ENCODE measurements at places on chromosomes 1 and 21.

GRCh38 chr1:215970406-215970805 lies 403.3 kb downstream of the KCTD3 start:
- no peak for DNase-seq

GRCh38 chr1:107833061-107833460 lies 131.9 kb downstream of the VAV3 start:
- DNase-seq: no peak

GRCh38 chr21:15754640-15755039 lies 24.9 kb downstream of the USP25 start:
- DNase-seq: peak; percentile 92

- DNase-seq: peak; percentile 78
These were observed 83.4 kb downstream of the ASH1L start for GRCh38 chr1:155479205-155479604.

GRCh38 chr1:24859063-24860010 lies 70.7 kb downstream of the RUNX3 start:
- no peak for DNase-seq

DNA sequence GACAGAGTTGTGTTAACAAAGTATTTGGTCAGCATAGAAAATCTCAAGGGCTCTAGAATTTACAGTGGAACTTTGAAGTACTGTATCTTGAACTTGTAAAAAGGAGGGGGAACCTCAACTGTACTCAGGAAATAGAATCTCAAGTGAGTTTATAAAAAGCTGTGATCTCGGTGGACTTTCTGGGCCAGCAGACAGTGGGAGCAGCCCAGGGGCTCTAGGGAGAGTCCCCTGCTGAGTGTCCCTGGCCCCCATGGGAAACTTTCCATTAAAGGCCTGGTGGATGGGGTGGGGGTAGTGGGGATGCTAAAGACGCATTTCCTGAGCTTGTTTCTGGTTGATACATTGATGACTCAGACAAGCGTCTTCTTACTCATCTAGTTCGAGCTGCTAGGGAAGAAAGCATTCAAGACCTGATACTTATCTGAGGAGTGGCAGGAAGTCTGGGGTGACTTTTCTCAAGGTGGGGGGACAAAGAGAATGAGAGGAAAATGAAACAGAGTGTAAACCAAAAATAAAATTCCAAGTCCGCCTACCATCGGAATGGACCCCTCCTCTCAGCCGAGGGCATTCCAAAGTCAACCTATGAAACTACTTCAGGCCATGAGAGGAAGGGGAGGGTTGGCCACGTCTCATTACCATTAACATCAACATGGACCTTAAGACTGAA lies 65.5 kb downstream of the NID1 start:
- peak; percentile 67 for DNase-seq

DNA sequence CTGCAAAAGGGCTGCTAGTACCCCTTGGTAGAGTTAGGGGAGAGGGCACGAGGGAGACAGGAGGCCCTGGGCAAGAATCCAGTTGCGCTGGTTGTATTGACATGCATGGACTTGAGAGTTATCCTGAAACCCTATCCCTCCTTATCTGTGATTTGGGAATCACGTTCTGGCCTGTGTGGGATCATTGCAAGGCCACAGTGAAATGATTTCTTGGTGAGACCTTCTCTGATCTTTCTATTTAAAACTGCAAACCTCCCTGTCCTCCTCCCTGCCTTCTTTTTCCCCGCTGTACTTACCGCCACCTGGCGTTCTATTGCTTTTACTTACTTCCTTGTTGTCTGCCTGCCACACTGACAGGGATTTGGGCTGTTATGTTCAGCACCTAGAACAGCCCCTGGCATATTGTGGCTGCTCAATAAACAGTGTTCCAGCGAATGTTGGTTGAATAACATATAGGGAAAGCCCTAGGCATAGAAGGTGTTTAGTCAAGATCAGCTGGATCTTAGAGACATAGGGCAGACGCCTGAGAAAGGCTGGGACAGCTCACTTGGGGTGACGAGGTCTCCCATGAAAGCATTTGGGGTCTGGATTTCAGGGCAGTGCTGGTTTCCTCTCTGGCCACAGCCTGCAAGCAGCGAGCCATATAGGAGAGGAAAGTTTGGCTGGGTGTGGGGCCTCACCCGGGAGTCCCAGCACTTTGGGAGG lies 25.6 kb downstream of the ALPL start:
- DNase-seq: peak; percentile 36

GRCh38 chr1:228818928-228819630 lies 83.8 kb downstream of the RHOU start:
- no peak for DNase-seq

DNA sequence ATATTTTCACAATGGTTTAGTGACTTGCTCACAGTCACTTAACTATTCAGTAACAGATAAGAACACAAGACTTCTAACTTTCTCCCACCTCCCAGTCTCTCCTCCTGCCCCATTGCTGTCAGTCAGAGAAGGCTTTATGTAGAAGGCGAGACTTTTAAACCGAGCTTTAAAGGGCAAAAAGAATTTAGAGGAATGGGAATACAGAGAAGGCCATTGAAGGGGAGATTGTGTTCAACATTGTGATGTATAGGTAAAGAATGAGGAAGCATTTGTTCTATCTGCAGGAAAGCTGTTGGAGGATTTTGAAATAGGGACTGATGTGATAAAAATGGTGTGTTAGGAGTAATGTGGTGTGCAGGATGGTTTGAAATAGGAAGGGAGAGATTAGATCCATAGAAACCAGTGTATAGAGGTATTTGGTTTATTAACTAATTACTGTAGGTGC lies 7.3 kb downstream of the POU2F1 start:
- DNase-seq: no peak

GRCh38 chr1:172724765-172725613 lies 66.1 kb downstream of the FASLG start:
- DNase-seq: no peak

DNA sequence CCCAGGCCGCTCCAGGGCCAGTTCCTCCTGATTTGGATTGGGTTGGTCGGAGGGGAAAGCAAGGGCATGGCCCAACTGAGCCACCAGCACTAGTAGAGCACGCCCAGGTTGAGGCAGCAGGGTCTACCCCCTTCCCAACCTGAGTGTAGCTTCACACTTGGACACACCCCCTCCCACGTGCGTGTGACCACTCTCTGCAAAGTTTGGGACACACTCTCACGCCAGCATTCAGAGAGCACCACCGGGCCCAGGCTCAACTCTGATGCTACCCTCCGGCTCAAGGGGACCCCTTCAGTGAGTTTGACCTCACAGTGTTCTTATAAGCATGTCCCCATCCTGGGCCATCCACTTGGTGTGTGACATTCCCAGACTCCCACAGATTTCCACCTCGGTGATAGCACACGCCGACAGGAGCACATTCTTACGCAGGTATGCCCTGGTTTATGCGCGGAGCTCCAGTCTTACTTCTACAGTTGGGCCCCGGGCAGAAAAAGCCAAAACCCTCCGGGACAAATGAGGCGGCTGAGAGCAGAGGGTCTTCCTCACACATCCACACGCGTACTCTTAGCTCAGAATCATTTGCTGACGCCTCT lies 3.0 kb upstream of the DMRTA2 start:
- DNase-seq: no peak

DNA sequence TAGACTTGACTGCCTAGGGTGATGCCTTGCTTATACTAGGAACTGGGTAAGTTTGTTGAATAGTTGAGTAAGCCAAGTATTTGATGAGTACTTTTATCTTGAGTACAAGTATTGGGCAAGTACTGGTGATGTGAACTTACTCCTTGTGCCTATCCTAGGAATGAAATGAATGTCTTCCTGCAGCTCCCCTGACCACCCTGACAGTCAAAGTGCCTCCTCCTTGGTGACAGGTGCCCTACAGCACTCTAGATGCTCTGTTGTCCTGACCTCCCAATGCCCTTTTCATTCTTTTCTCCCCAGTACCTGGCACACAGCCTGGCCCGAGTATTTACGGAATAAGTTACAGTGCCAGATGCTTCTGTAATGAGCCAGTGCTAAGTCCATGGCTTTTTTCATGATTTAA lies 25.5 kb downstream of the PCSK9 start:
- DNase-seq: no peak

DNA sequence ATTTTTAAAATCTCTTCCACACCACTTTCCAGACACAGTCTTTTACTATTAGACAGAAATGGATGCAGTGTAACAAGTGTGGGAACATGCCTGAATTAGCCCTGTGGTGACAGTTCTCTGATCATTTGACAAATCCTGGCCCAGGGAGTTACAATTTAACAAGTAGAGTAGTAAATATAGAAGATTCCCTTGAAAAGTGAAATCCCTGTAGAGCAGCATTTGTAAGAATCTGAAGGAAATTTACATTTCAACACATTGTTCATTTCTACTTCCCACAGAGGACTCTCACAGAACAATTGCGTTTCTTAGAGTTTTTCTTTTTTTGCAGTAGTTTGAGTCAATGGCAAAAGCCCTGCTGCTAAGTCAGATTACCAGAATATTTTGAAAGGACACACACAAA lies 458.3 kb upstream of the BRINP3 start:
- no peak for DNase-seq

DNA sequence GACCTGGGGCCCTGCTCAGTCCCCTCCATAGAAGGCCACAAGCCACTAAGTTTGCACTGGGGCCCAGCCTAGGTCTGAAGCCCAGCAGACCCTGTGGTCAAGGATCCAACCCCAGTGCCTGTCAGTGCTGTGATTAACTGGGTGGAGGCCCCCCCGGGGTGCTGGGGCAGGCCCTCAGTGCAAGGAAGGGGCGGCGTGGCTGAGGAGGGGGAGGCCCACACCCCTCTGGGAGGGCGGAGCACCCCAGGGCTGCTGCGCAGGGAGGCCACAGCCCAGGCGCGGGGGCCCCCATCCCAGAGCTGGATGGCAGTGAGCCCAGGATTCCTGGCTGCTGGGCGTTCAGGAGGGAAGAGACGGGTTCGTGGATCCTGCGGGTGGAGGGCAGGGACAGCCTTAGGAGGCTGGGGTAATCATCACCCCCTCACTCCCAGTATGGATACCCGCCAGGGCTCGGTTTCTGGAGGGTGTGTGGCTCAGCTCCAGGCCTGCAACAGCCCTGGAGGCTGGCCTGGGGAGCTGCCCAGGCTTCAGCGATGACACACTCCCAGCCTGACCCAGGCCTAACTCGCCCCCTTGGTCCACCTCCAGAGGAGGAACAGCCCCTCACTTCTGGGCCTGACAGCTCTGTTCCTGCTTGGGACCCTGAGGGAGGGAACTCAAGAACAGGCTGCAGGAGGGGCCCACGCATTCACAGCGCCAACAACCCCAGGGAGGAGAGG lies 890 bp downstream of the GJC2 start:
- DNase-seq: no peak

GRCh38 chr1:42176902-42177519 lies 12.5 kb upstream of the GUCA2A start:
- peak; percentile 22 for DNase-seq

GRCh38 chr1:9289711-9290485 lies 2.8 kb upstream of the SPSB1 start:
- peak; percentile 64 for DNase-seq

GRCh38 chr1:162699366-162699765 lies 67.1 kb downstream of the DDR2 start:
- no peak for DNase-seq

GRCh38 chr21:37564341-37564923 lies 197.9 kb downstream of the DYRK1A start:
- peak; percentile 99 for DNase-seq

- DNase-seq: no peak
These were observed 23.0 kb downstream of the GART start for GRCh38 chr21:33518899-33519298.

GRCh38 chr1:24567792-24568388 lies 12.0 kb downstream of the NCMAP start:
- DNase-seq: no peak

DNA sequence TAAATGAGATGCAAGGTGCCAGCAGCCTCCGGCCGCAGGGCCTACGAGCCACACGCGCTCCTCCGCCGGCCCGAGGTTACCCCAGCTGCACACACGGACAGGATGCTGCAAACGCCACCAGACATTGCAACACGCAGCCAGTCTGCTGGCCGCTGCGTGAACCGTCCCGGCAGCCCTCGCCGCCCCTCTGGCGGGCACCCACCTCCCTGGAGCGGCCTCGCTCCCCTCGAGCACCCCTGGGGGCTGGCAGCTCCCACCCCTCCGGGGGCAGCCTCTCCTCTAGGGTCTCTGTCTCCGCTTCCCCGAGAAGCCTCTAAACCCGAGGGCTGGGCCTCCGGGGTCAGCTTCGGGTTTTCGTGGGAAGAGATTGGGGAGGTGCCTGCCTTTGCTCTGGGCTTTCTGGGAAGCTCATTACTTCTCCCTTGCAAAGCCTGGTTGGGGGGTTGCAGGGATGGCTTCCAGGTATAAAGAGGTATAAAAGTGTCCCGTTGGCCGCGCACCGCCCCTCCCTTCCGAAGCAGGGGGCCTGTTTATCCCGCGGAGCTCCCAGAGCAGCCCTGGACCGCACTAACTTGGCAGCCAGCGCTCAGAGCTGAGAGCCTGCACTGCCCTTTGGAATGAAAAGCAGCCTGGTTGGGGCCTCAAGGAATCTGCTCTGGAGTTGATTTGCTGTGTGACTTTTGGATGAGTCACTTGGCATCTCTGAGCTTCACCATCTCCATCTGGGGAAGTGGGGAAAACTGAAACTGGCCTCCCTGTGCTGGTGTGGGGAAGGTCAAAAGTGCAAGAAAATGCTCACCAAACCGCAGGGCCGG lies 21.8 kb downstream of the DHRS3 start:
- peak; percentile 92 for DNase-seq
